Activated naive CD8-positive, alpha-beta T cell treated with anti-CD3 and anti-CD28 coated beads for 36 hours (primary cell): ENCODE measurements at places on chromosomes 3 and 15. TPM values are rescaled to one million over a fixed set of nuclear protein-coding genes. Genes with fewer than 3 reads are reported as not detected.

Gene CCDC54
- total RNA-seq, result not detected

Gene EPHB3
- 0.16 TPM for total RNA-seq

DNA sequence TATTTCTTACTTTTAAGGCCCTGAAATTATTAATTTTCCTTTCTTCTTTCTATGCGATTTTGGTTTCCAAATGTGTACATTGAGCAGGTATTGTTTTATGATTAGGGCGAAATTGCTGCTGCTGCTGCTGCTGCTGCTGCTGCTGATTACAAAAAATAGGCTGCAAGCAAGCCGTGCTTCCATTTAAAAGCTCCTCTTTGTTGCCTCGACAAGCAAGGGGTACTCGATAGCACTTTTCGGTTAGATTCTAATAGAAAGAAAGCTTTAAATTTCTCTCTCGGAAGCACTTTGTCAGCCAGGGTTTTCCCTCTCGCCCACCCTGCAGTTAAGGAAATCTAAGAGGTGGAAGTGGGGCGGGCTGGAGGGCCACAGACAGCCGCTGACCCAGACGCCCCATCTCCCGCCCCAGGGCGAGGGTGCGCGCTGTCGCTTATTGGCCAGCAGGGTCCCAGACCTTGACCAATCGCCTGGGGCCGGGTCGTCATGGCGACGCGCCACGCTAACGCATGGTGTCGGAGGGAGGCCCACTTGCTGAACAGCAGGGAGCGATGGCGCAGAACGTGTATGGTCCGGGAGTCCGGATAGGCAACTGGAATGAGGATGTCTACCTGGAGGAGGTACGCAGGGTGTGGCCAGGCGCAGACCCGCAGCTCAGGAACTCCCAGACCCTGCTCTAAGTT, at the start of gene CFAP161:
CFAP161 (plus strand) TSS at position 489 of the 680 bp plus-strand sequence; CDS start at position 549, 60 bp downstream.
- peak; percentile 63 for DNase-seq

GRCh38 chr3:56822501-56822900, 20.8 kb upstream of the ARHGEF3 start:
- no peak for DNase-seq

DNA sequence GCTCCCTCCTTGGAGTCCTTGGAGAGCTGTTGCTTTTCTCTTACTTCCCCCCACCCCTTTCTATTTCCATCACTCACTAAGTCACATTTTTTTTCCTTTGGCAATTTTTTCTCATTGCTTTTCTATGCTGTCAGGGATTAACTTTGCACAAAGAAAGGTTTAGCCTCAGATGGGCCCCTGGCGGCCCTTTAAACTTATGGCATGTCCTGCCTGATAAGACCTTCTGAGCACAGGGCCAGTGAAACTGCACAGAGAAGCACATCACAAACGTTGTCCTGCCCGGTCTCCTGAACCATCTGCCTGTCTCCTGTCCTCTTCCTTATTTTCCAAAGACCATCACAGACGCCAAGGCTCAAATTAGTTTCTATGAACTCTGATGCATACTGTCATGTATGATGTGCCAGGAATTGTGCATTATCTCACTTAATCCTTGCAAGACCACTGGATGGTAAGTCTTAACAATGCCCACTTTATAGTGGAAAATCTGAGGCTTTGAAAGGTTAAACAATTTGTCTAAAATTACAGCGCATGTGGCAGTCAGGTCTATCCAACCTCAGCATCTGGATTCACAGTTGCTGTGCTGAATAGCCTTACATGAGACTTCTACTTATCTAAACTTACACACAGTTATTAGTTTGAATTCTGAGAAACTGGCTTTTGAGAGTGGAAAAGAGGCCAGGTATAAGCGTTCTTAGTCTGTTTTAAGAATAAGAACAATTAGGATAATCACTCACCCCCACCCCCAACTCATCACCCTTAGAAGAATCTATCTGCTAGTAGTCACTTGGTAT, 648.1 kb downstream of the NTRK3 start:
- no peak for DNase-seq

GRCh38 chr15:56980473-56980872, 62.0 kb downstream of the TCF12 start:
- DNase-seq, result no peak

DNA sequence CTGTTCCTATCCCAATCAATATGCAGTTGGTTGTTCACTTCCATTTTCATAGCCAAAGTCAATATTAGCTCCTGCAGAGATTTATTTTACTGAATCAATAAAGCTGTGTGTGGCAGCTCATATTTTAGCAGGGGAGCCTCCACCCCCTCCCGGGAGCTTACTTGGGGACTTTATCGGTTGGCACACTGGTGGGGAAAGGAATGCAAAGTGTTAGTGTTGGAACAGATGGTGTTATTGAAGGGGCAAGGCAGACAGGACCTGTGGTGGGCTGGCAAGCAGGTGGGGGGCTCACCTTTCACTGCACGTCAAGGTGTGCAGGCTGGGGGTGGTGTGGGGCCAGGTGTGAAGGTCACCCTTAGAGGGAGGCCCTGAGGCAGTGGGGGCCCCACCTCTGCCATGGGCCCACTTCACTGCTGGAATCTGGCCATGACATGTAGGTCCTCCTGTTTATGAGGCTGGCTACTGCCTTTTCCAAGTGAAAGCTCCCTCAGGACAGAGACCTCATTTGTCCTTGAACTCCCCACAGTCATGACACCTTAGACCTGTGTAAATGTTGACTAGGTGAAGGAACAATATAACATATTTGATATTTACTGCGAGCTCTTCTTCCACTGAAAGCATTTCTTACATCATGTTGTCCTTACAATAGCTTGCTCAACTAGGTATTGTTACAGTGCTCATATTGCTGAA, 44.0 kb upstream of the SEC22A start:
- DNase-seq, result no peak

DNA sequence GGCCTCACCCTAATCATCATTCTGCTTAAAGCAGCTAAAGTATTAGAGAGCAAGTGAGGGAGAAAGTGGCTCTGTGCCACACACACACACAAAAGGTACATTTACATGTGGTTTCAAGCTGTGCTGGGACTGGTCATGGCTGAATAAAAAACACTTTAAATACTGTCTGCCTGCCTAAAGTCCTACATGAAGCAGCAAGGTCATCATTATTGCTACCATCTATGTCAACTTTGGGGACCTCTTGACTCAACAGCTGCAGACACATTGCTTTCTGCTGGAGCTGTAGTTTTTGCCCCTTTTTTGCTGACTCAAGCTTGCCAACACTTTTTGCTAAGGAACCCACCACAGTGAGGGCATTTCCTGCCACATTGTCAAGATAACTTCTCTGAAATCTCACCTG, 1237.9 kb downstream of the ROBO2 start:
- DNase-seq, result no peak
